ENCODE measurements at places on chromosomes 7 and 10.

DNA sequence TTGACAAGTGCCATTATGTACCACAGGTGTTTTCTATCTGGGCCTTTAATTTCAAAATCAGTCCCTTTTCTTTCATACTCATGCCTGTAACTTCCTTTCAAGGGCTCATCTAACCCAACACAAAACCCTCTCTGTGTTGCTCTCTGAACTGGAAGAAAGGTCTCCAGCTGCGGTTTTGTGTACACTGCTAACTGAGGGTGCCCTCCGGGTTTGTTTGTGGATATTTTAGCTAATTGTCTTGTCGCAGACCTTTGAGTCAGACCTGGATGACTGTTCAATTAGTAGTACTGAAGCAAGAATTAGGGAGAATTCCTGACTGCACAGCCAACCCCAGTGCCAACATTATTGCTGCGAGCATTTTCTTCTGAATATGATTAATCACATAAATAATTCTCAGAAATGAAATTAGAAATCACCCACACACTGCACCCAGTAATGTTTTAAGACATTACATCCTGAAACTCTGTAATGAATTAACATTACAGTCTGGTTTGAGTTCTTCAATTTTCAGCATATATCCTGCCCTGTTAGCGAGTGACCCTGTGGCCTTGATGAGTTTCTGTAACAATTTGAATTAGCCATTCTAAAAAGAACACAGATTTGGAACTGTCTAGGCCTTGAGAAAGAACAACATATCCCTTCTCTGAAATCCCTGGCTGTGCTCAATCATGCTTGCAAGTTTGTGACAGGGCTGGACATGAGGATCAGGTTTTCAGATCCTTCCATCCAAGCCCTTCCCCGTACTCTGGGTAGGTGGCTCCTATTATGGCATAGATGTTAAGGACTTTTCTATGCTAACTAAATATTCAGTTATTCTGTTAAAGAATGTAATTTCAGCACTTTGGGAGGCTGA is 460.1 kb downstream of the PLXDC2 start:
- DNase-seq = no peak

DNA sequence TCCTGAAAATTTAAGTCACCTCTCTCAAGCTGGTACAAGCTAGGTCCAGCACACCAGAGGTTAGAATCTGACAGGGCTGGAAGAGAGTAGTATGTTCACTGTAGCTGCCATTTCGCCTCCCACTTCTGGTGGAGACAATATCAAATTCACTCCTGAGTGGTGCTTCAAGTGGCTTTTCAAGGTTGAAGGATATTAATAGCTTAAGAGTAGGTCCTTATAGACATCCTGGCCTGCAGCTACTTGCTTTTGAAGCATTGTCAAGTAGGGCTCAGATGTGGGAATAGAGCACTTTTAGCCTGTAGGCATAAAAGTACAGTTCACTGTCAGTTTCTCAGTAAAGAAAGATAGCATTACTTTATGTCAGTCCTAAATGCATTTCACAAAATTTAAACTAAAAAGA is 270.5 kb upstream of the PLPP4 start:
- no peak for DNase-seq

DNA sequence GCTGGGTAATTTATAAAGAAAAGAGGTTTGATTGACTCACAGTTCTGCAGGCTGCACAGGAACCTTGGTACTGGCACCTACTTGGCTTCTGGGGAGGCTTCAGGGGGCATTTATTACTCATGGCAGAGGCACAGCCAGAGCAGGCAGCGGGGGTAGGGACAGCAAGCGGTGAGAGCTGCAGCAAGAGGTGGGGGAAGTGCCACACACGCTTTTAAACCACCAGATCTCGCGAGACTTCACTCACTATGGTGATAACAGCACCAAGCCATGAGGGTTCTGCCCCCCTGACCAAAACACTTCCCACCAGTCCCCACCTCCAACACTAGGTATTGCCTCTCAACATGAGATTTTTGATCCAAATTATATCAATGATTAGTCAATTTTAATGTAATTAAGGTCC is 24.1 kb upstream of the MAT1A start:
- no peak for DNase-seq

- DNase-seq = no peak
Measured at GRCh38 chr10:122531939-122532338, 28.6 kb upstream of the DMBT1 start.

- no peak for DNase-seq
Measured at GRCh38 chr10:92303096-92303495, 12.1 kb downstream of the MARCHF5 start.

- no peak for DNase-seq
Measured at GRCh38 chr10:18204039-18204835, 64.0 kb downstream of the CACNB2 start.

Data from stimulated activated CD8-positive, alpha-beta memory T cell treated with anti-CD3 and anti-CD28 coated beads, Interleukin-4, amount 100 ng/mL, for 1 hour (primary cell).